ENCODE measurements at places on chromosomes 2 and 18.

- no peak for DNase-seq
These were observed 24.1 kb downstream of the CFLAR start for GRCh38 chr2:201139836-201140604.

GRCh38 chr2:12155303-12156051, 409.0 kb downstream of the LPIN1 start:
- peak; percentile 73 for DNase-seq

DNA sequence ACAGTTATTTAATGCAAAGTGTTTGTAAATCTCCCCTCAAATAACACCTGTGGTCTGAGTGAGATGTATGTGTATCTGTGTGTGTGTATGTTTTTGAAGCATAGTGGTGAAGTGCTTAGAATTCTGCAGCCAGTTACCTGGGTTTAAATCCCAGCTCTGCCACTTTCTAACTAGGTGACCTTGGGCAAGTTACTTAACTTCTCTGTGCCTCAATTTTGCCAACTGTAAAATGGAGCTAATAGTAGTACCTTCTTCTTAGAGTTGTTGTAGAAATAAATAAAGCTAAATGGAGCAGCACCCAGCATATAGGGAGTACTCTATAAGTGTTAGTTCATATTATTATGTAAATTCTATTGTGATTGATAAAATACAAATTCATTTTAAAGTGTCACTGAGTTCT, 48.9 kb downstream of the TGFA start:
- no peak for DNase-seq

DNA sequence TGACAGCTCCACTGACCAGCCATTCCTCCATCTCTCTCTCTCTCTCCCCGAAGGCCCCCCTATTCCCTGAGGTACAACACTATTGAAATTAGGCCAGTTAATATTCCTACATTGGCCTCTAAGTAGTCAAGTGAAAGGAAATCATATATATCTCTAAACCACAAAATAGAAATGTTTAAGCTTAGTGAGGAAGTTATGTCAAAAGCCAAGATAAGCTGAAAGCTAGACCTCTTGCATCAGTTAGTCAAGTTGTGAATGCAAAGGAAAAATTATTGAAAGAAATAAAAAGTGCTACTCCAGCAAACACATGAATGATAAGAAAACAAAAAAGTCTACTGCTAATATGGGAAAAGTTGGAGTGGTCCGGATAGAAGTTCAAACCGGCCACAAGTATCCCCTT, 301.3 kb upstream of the RBMS1 start:
- no peak for DNase-seq
